ENCODE measurements at places on chromosomes 12 and 14.

DNA sequence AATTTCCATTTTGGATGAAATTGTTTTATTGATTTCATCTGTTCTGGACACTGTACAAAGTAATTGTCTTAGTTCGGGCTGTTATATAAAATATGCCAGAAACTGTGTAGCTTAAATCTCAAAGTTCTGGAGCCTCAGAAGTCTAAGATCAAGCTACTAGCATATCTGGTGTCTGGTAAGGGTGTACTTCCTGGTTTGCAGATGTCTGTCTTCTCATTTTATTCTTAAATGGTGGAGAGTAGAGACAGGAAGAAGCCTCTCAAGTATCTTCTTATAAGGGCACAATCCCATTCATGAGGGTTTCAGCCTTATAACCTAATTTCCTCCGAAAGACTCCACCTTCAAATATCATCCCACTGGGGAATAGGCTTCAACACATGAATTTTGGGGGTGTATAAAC is 51.3 kb downstream of the MON2 start:
- no peak for DNase-seq

DNA sequence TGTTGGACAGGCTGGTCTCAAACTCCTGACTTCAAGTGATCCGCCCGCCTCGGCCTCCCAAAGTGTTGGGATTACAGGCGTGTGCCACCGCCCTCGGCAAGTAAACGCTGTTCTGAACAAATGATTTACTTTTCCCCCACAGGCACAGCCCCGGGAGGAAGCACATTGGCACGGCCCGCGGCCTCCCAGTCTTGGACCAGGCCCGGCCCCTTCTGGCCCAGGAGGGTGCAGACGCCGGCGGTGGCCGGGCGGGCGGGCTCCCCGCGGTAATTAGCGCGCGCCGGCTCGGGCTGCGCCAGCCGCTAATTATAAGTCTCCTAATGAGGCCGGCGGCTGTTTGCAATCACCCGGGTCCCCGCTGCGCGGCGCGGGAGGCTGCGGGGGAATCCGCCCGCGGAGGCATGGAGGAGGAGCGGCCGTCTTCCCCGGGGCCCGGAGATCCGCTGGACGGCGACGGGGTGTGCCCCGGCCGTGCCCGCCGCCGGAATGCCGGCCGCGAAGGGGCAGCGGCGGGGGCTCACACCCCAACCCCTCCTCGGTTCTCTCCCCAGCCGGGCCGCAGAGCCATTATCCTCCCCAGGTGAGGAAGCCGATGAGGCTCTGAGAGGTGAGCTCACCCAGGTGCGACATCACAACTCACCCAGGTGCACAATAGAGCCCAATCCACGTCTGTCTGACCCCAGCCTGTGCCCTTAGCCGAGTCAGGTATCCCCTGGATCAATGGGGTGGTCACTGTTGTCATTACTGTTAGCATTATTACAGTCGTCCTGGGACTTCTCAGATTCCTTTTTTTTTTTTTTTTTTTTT is 3.3 kb upstream of the POP5 start:
- DNase-seq, result no peak

DNA sequence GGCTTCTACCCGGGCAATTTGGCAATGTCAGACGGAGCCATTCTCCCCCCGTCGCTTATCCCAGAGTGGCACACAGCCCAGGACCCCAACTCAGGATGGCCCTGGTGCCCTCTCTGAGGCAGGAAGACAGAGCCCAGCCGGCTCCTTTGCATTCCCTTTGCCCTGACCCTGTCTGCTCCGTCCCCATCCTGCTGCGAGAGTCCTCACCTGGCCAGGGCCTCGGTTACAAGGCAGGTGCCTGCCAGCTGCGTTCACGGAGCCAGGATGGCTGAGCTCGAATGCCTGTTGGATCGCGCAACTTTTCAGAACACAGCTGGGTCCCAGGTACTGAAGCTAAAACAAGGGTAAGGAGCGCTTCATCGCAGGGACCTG is 18.6 kb downstream of the LRTM2 start:
- DNase-seq, result no peak

- no peak for DNase-seq
These were observed 39.0 kb downstream of the NOS1 start for GRCh38 chr12:117322428-117322827.

DNA sequence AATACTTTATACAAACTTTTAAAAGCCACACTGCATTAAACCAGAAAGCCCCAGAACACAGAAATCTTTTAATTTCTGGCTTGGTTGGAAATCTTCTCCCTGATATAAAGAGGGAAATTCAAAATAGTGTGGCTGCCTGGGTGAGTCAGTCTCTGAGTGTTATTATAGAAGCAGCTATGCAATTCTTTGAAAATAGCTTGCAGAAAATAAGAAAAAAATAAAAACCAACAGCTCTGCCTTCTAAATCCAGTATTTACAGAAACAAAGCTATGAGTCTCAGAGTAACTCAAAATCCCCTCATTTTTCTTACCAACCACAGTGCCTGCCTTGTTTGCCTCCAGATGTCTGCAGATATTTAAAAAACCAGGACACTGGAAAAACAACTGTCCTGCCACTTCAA is 68.6 kb upstream of the FERMT2 start:
- DNase-seq, result no peak

- DNase-seq, result no peak
These were observed 69.5 kb downstream of the LLPH start for GRCh38 chr12:66061076-66061475.

DNA sequence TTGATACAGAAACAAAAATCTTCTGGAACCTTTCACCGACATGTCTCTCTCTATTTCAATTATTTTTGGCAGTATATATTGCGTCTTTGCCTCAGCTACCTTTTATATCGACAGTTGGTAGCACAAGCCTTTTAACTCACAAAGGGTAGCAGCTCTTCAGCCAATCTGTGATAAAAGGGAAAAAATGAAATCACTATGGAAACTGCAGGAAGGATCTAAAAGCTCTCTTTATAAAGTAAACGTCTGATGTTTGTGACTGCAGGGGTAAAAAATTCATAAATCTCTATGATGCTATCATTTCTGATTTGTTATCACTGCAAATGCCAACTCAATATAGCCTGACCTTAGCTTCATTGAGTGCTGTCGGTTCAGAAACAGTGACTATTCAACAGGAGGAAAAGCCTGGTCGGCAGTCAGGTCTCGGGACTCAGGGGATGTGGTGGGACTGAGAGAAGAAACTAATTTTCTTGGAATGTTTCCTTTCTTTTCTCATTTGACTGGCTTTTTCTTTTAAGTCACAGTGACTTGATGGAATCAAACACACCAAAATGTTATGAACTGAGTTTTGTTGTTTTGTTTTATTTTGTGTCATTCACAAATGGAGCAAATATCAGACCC is 5.9 kb upstream of the RMST start:
- DNase-seq, result no peak

DNA sequence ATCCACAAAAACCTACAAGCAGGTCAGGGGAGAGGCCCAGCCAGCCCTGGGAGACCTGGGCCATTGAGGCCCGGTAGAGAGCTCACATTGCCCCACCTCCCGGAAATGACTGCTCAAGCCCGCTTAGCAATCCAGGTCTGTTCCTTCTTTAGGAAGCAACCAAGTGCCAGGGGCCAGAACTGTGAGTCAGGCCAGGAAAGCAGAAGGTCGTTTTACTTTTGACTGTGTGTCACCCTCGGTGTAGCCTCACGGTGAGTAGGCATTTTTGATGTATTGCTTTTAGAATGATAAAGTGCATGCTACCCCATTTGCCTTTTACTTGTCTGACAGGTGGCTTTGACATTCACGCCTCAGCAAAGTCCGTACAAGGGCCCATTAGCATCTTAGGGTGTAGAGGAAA is 25.4 kb upstream of the PWP1 start:
- no peak for DNase-seq

DNA sequence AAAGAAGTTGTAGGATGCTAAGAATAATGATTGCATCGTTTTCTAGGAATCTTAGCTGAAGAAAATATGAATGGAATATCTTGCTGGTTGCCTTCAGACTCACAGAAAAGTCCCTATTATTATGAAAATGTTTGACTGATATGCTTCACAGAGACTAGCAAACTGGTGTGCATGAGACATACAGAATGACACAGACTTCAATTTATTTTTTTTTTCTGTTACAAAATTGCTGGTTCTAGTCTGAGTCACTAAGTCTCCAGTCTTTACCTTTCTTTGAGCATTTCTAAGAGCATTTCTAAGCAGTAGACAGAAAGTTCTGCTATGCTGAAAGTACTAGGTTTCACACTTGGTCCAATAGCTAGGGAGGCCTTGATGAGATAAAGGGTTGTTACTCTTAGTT is 377.6 kb upstream of the ATP2B1 start:
- no peak for DNase-seq

GRCh38 chr14:70156592-70156991 is 32.2 kb downstream of the SLC8A3 start:
- no peak for DNase-seq

DNA sequence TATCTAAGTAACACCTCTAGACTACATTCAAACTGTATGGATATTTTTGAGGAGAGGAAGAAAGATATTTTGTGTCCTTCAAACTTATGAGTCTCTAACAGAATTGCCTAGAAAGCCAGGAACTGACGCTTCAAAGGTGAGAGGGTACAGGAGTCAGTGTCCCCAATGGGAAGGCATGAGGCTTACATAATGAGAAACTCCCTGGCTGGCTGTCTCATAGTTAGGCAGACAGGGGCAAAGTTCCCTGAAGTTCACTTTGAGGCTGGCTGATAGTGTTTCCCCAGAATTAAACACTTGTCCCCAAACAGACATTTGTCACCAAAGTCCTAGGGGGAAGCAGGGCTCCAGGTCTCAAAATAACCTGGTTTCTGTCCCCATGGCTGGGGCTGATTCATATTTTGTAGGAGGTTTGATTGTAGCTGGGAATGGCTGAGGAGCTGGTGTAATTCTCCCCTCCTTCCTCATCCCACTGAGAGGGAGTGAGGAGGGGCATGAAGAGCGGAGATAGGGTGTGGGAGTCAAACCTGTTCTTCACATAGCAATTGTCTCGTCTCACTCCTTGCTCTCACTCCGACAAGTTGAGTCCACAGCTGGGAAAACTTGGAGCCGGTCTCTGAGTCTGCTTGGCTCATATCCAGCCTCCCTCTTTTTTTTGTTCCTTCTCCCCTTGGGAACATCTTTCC is 56.4 kb upstream of the CISTR start:
- DNase-seq, result no peak

GRCh38 chr14:39342768-39343167 is 89.5 kb downstream of the FBXO33 start:
- no peak for DNase-seq

DNA sequence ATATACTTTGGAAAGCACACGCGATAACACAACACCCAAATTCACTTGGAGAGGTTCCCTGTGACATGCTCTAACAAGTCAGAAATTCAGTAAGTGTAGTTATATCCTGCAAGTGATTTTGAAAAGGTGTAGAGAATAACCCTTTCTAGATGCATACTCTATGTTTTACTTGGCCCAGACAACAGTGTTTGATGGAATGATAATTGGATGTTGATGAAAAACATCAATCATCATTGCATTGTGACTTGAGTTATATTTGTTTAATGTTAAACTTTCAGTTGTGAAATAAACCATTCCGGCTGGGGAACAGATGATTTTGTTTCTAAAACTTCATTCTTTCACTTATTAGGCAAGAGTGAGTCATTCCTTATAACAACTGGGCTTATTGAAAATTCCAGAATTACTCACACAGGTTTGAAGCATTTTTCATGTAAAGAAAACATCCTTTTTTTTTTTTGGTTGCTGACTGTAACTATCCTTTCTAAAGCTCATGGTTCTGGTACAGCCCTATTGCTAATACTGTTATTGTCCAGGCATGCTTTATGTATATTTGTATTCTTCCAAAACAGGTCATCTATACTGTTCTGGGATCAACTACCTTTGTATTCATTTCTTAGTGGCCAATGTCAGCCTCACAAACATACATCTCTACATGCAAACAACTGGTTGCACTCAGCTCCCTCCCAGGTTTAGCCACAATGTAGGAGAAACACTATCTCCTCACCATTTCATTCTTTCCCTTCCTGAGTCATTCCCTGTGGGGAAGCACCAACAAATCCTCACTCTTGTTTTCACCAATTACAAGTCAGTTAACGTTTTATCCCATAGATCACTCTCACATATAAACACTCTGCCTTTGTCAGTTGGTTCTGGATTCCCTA is 121.2 kb upstream of the LRIG3 start:
- DNase-seq, result no peak

- DNase-seq, result no peak
These were observed 5.6 kb downstream of the EIF4B start for GRCh38 chr12:53011889-53012288.

DNA sequence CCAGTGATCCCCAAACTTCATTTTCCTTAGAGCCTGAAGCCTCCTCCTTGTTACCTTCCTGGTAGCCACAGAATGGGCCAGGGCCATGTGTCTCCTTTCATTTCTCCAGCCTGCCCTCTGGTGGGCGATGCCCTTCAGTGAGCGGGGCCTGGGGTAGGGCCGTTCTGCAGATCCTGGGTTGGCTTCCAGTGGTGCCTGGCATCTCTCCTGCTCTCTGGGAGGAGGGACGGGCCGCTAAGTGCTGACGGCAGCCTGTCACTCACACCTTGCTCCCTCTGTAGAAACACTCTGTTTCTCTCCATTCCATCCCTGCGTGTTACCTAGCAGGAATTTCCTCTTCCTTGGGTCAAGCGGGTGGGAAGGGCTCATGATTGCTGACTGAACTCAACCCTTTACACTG is 232.1 kb downstream of the CACNA1C start:
- peak; percentile 66 for DNase-seq

- peak; percentile 36 for DNase-seq
These were observed 358.6 kb downstream of the DUSP6 start for GRCh38 chr12:88993651-88994050.

DNA sequence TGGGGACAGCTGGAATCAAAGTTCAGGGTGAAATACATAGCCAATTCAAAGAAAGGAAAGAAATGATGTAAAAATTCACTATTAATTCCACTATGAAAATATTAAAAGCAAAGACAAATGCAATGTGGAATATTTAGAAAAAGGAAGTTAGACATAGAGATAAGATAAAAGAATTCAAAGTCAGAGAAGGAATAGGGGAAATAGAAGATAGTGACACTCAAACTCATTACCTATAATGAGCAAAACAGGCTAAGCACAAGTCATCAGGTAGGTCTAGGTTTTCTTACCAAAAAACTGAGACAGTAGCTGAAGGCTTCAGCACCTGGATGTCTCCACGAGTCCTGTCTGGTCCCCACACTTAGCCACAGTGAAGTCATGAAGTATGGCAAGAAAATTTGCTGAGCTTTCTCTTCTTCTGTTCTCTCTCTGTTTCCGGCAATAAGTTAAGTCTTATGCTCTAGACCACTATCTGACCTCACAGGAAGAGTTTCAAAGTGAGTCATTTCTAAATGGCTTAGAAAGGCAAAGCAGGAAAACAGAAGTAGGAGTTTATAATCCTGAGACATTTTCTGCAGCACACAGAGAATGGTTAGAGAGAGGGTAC is at the start of gene C3AR1:
Gene C3AR1 (minus strand): TSS at position 369 of the 604 bp plus-strand sequence. CDS start 6,174 bp downstream, outside the sequence.
- DNase-seq, result no peak

All from hindlimb muscle (tissue), 1 donor.